Activated effector memory CD4-positive, alpha-beta T cell treated with Interleukin-2 at 50 U/mL for 16 hours (primary cell): ENCODE measurements at places on chromosomes 2 and 18.

- DNase-seq = no peak
Observed at GRCh38 chr18:36104749-36105148, 24.4 kb downstream of the SLC39A6 start.

- DNase-seq = no peak
Observed at GRCh38 chr2:191970867-191971266, 124.0 kb upstream of the CAVIN2 start.

GRCh38 chr18:13237641-13238040 is 19.1 kb downstream of the LDLRAD4 start:
- no peak for DNase-seq

DNA sequence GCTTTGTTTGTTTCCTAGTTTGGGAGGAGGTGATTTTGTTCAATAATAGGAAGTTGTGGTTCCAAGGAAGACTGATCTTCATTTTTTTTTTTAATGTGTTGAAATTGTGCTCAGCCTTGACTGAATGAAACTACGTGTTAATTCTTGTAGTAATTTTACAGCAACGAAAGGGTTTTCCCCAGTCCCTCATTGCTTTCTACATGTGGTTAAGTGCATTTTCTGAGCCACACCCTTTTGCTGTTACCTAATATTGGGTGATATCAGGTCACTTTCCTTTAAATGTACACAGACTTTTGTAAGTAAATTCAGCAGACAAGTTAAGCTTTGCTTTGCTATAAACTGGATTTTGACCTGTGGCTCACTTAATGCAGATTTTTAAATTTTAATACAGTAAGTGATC is 73.6 kb downstream of the OTX1 start:
- DNase-seq = no peak

- DNase-seq = no peak
Observed at GRCh38 chr2:235820571-235820970, 326.7 kb downstream of the AGAP1 start.
